NCI-H69 (cell line): ENCODE measurements at places on chromosomes 12 and 14.
A peak's percentile ranks its signal among the peaks of the same experiment; 100 is the strongest.

DNA sequence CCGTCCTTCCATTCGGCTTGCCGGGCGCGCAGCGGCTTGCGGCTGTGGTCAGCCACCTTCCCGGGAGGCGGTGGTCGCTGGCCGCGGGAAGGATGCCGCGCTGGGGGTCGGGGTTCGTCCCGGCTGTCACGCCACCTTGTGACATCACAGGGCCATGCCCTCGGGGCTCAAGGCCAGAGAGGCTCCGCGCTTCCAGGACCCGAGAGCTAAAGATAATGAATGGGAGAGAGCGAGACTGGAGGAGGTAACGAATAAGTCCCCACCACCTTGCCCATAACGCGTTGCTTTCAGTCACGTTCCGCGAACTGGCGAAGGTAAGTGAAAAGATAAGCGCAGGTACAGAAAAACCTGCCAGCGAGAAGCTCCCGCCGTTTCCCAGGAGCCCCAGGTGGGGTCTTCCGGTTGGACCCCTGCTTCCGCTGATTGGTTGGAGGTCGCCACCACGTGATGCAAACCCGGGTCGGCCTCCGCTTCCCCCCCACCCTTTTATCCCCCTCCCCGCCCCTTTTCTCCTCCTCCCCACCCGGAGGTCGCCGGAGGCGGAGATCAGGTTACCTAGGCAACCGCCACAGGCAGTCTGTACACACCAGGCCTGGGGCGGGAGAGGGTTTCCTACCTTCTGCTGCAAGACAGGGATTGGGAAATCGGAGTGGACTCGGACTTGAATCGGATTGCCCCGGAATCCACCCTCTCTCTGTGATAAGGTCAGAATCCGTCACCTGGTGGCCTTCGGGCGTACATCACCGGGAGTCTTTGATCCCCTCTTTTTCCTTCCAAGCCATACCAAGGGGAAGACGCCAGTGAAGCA, at the start of gene LRRC9:
TSS of gene LRRC9 (plus strand) at position 575 of the 808 bp plus-strand sequence.
- peak; percentile 98 for DNase-seq

DNA sequence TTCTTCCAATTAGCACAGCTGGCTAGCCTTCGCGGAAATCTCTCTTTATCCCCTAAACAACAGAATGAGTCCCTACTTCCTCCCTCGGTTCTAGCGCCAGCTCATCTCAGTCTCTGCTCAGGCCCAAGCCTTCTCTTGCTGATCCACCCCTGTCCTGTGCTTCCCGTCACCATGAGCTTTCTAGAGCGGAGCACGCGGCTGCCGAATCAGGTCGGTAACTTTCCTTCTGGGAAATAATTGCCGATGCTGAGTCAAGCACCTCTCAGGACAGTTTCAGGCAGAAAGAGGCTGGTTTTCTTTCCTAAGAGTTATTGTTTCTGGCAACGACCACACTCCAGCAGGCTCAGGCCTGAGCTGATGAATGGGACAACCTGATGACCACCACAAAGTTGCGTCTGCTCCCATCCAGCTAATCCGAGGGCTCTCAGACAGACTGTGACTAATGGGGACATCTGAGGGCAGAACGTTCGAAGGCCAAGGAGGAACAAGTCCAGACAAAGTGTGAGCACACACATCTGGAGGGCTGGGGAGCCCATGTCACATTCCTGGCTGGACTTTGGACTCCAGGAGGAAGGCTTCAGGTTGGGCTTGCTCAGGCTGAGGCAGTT, 13.6 kb upstream of the GPR68 start:
- no peak for DNase-seq

DNA sequence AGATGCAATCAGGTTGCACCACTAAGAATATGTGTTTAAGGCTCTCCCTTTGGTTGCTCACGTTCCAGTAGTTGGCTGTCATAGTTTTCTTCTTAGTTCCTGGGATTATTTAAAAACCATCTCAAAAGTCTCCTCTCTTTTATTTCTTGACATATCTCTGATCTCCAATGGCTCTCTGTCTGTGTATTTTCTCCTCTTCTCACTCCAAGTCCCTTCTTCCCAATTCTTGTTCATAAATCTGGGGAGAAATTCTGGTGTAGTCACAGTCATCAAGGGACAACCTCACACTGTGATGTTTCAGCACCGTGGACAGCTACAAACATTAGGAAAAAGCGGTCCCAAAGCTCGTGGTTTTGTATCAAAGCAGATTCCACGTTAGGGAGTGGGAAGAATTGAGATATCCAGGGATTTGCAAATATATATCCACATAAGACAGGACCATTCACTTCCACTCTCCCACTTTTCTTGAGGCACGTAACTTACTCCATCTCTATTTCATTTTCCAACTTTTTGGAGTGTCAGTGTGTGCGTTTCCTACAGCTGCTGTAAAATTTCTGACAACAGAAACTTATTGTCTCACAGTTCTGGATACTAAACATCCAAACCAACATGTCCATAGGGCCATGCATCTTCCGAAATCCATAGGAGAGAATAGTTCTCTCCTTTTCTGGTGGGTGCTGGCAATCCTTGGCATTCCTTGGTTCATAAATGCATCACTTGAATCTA, 80.6 kb upstream of the TMEM233 start:
- no peak for DNase-seq

DNA sequence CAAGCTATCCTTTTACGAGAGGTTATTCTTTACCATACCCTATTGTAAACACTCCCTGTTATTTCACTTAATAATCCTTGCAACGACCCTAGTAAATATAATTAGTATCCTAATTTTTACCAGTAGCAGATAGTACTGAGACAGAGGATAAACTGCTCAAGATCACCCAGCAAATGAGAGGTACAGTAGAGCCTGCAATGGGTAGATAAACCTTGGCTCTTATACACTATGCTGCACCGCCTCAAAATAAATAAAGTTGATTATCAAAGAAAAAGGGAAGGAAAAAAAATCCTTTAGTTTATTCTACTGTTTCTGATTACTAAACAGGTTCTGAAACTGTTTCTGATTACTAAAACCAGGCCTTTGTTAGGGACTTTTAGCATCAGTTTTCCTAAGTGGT, 22.5 kb downstream of the YBX3 start:
- no peak for DNase-seq
